ENCODE measurements at places on chromosomes 16 and 17. TPM values are rescaled to one million over a fixed set of nuclear protein-coding genes. Genes with fewer than 3 reads are reported as not detected.

GRCh38 chr16:65010125-65010524 lies 111.7 kb downstream of the CDH11 start:
- no peak for DNase-seq

DNA sequence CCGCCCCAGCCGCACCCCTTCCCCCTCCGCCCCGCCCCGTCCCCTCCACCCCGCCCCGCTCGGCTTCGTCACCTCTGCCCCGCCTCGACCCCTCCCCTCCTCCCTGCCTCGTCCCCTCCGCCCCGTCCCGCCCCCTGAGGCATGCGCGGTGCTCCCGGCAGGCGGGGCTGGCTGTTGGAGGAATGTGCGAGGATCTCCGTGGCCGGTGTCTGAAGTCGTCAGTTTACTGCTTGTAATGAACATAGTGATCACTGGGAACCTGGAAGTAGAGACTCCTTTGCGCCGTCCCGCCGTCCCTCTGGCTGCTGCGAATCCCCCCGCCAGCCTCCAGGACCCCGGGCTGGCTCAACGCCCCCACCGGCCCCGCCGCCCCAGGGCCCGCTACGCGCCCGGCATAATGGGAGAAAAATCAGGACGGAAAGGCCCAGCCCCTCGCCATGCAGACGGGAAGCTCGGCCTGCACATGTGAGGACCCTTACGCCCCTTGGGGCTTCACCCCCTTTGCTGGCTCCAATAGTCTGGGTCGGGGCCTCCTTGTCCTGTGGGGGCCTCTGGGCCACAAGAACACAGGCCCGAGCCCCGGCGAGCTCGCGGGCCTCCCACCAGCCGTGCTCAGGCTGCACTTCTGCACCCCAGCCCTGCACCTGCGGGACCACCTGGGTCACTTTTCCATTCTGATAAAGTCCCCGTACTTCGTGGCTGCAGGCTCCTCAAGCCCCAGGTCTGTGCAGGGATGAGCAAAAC lies 743.1 kb downstream of the KCNJ18 start:
- DNase-seq, result no peak

GRCh38 chr16:84959045-84959576 lies 52.2 kb downstream of the ZDHHC7 start:
- DNase-seq, result no peak

DNA sequence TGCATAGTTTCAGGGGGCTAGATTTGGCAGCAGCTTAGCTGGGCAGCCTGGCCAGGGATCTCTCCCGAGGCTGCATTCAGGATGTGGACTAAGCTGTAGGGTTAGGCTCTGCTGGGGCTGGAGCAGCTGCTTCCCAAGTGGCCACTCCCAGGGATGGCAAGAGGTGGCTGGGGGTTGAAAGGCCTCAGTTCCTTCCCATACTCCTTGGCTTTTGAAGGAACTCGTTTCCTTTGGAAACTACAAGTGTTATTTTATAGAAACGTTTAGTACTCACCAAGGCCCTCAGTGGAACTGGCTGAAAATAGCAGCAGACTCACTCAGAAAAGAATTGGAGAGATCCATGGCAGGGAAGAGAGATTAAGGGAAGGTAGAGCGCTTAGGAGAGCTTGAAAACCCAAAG lies 76.4 kb downstream of the WWP2 start:
- no peak for DNase-seq

GRCh38 chr17:70076189-70076588 lies 1.2 kb downstream of the KCNJ16 start:
- DNase-seq, result no peak

GRCh38 chr16:61892531-61892930 lies 143.7 kb downstream of the CDH8 start:
- no peak for DNase-seq

- peak; percentile 64 for DNase-seq
These were observed 48.3 kb downstream of the C17orf67 start for GRCh38 chr17:56785405-56785804.

DNA sequence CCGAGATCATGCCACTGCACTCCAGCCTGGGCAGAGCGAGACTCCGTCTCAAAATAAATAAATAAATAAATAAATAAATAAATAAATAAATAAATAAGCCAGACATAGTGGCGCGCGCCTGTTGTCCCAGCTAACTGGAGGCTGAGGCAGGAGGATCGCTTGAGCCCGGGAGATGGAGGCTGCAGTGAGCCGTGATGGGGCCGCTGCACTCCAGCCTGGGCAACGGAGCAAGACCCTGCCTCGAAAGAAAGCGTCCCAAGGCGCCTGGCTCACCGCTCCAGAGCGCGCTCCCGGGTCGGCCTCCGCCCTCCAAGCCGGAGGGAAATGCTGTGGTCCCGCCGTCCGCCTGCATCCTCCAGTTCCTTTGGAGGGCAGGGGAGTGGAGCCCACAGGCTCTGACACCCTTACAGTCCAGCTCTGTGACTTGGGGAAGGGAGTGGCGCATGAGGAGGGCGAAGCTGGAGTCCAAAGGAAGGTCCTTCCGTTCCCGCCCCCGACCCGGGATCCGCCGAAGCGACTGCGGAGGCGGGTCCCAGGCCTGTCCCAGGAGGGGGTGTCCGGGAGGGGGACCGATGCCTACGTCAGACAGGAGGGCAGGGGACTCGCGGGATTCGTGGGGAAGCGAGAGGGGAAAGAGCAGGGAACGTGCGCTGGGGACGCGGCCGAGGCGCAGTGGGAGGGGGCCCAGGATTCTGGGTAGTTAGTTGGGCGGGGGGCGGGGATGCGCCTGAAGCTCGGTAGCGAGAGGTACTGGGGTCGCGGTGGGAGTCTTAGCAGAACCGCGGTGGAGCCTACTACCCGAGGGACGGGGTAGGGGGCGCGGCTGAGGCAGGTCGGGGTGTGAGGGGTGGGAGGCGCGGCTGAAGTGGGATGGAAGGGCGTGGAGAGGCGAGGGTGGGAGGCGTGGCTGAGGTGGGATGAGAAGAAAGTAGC lies 8.4 kb upstream of the TRPV2 start:
- DNase-seq, result peak; percentile 34

The FBXW10 gene
- total RNA-seq, result not detected

The MRTFB gene
- total RNA-seq, result 15.0 TPM

The FN3KRP gene
- 27.4 TPM for total RNA-seq

The SEPTIN1 gene
- 0.17 TPM for total RNA-seq

Measured in M059J (cell line).